Right lung (tissue), 10 donors: ENCODE measurements at places on chromosomes 2 and 18. TPM values are rescaled to one million over a fixed set of nuclear protein-coding genes. Genes with fewer than 3 reads are reported as not detected.

DNA sequence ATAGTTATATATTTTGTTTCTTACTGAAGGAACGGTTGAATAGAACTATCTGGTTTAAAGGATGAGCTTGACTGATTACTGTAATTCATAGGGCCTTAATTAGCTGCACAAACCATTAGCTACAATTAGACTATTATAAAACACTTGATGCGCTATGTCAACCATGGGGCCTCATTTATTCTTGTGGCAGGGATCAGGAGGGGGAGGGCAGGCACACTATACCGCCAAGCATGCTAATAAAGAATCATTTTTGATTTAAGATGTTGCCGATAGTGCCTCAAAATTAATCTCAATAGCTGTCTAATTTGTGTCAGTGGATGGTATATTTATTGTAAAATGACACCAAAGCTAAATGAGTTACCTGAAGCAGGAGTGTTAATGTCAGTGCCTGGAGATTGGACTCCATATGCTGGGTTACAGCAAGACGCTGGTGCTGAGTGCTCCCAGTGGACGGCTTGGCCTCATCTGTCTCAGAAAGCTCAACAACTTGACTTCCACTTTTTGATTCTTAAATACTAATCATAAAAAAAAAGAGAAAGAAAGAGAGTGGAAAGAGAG is 1007.0 kb upstream of the CELF4 start:
- no peak for DNase-seq

GRCh38 chr2:225590932-225591331 is 191.4 kb downstream of the NYAP2 start:
- DNase-seq = no peak

- DNase-seq = no peak
These were observed 152.5 kb upstream of the APCDD1 start for GRCh38 chr18:10301831-10302483.

- no peak for DNase-seq
These were observed 80.4 kb downstream of the MYOM1 start for GRCh38 chr18:3139406-3139805.

DNA sequence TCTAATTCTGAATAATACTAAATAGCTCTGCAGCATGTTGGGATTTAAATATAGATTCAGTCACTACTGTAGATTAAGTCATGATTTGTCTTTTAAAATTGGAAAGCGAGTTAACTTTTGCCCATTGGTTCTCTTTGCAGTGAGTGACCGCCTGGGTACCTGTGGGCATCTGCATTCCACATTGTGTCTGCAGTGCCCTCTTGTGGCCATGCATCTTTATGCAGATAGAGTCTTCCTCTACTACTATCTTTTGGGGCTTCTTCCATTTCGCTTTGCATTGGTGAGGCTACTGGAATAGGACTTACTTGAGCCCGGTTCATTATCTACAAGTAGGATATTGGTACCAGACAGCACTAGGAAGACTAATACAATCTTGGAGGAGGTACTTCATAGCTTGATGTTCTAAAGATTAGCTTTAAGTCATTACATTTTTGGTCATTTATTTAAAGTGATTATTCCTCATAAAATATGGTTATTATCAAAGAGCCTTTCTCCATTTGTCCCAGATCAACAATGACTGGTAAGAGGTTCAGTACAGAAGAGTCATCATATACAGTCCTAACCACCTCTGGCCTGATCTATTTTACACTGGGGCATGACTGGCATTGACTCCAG is 203.0 kb downstream of the SOCS6 start:
- DNase-seq = no peak

- DNase-seq = no peak
These were observed 16.0 kb downstream of the FAM178B start for GRCh38 chr2:96970248-96970875.

DNA sequence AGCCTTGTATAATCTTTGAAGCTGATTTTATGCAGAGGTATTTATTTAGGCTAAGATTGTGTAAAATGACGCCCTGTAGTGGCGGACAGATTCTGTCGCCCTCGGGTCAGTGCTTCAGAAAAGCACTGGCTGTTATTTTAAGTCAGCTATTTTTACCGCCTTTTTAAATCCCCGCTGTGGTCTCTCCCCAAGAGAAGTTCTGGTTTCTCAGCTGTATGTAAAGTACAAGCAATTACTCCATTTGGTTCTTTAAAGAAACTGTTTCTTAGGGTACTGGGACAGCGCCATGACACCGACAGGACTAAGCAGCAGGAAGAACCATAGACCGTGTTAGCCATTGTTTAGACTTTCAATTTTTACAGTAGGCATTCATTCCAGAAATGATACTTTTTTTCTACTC is 65.0 kb downstream of the UGGT1 start:
- no peak for DNase-seq

GRCh38 chr2:230217424-230217823 is 2.4 kb downstream of the SP110 start:
- DNase-seq = no peak

GRCh38 chr2:31090188-31090587 is 48.1 kb downstream of the GALNT14 start:
- no peak for DNase-seq

GRCh38 chr2:224775647-224776046 is 59.5 kb upstream of the CCDC195 start:
- no peak for DNase-seq

DNA sequence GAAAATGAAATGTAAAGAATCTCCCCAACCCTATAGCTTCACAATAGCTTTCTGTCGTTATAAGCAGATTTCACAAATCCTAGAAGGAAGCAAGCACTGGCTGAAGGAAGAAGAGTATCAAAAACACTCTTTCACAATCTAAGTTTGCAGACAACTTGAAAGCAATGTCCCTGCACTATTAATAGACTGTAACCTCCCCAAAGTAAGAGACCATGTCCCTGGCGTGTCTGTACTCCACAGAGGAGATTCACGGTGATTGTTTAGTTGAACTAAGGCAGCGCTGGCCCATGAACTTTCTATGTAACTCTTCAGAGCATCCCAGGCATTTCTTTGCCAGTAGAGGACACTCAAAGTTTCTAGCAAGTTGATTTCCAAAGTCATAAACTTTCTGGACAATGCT is 128.0 kb upstream of the HNRNPA3 start:
- DNase-seq = no peak

GRCh38 chr2:192126426-192126825 is 68.3 kb downstream of the TMEFF2 start:
- DNase-seq = no peak

- no peak for DNase-seq
These were observed 231.0 kb downstream of the INSIG2 start for GRCh38 chr2:118319271-118319684.

DNA sequence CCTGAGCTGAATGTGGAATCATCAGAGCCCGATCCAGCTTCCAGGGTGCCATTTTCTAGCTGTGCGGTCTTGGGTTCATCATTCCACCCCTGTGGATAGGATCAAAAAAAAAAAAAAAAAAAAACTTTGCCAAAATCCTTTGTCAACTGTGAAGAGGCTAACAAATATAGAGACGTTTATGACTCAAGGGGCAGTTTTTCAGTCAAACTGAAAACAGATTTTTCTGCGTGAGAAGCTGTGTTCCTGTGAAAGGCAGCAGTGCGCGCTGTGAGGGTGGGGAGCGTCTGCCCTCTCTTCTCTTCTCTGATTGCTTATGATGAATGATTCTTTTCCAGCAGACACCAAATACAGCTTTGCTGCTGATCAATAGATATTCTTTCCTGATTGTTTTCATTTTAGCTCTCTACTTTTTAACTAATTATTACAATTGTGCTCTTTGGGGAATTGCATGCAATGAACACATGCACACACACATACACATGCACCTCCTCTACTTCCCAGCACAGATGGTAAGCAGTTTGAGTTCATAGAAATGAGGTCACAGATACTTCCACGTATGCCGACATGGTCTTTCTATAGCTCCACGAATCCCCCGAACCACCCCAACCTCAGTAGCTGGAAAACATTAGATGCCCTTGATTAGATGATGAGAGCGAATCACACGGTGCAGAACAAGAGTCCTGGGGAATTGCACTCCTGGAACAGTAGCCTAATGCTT is 175.4 kb downstream of the NRP2 start:
- no peak for DNase-seq

- no peak for DNase-seq
These were observed 94.0 kb downstream of the GLI2 start for GRCh38 chr2:120829633-120830025.

GRCh38 chr2:218296847-218297246 is 4.5 kb upstream of the TMBIM1 start:
- no peak for DNase-seq

GRCh38 chr2:33219850-33220275 is 256.6 kb upstream of the RASGRP3 start:
- DNase-seq = no peak

GRCh38 chr2:109513749-109514588 is 99.8 kb downstream of the SEPTIN10 start:
- DNase-seq = peak; percentile 20

DNA sequence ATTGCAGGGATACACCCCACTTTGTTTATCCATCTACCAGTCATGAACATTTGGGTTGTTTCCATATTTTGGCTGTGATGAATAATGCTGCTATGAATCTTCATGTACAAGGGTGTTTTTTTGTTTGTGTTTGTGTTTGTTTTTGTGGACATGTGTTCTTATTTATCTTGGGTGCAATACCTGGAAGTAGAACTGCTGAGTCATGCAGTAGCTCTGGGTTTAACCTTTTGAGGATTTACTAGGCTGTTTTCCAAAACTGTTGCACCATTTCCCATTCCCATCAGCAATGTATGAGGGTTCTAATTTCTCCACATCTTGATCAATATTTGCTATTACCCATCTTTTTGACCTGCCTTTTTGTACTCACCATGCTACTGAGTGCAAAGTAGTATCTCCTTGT is 140.0 kb upstream of the CYP1B1 start:
- no peak for DNase-seq

DNA sequence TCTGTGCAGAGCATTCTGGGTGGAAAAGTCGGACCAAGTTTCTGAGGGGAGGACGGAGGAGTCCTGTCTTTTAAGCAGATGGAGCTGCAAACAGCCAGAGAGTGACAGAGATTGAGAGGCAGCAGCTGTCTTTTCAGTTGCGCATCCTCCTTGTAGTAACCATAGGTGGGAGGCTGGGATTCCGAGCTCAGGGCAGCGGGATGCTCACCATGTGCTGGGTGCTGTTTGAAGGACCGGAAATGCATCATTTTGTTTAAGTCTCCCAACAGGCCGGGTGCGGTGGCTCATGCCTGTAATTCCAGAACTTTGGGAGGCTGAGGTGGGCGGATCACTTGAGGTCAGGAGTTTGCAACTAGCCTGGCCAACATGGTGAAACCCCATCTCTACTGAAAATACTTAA is 93.4 kb downstream of the AGAP1 start:
- no peak for DNase-seq

- DNase-seq = no peak
These were observed 30.1 kb downstream of the C1D start for GRCh38 chr2:68032702-68033101.

- DNase-seq = no peak
These were observed 125.2 kb upstream of the LGALSL start for GRCh38 chr2:64328756-64329155.

GRCh38 chr2:8058652-8059051 is 623.2 kb upstream of the ID2 start:
- DNase-seq = no peak

- peak; percentile 68 for DNase-seq
These were observed 134.1 kb upstream of the ITGB6 start for GRCh38 chr2:160334028-160334741.

- DNase-seq = no peak
These were observed 235.1 kb downstream of the SEPTIN10 start for GRCh38 chr2:109378682-109379081.

DNA sequence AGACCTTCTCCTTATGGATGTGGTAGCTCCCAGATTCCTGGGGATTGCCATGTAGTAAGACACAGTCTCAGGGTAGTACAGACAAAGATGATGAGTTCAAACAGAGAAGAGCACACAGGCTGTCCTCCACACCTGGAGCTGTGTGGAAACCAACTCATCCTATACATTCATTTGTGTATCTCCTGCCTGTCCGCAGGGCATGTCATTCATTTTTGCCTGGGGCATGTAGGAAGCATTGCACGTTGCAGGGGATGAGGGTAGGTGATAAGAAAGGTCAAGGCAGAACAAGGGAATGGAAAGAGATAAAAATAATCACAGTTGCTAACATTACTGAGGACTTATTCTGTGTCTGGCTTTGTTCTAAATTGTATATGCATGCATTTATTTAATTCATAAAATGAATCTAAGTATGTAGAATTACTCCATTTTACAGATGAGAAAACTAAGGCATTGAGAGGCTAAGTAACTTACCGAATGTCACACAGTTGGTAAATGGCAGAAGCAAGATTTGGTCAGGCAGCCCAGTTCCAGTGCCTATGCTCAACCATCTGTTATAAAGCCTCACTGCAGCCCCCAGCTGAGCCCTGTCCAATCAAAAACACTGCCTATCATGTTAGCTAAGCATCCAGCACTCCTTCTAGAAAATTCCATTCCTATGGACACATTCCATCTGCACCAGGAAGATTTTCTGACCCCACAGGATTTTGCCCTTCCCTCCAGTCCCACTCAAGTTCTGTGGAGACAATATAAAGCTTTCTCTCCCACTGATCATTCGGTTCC is 81.0 kb downstream of the SUMO1 start:
- no peak for DNase-seq

- DNase-seq = no peak
These were observed 230.7 kb upstream of the PXDN start for GRCh38 chr2:1975060-1975459.

GRCh38 chr2:62270728-62271127 is 74.8 kb downstream of the B3GNT2 start:
- DNase-seq = no peak

DNA sequence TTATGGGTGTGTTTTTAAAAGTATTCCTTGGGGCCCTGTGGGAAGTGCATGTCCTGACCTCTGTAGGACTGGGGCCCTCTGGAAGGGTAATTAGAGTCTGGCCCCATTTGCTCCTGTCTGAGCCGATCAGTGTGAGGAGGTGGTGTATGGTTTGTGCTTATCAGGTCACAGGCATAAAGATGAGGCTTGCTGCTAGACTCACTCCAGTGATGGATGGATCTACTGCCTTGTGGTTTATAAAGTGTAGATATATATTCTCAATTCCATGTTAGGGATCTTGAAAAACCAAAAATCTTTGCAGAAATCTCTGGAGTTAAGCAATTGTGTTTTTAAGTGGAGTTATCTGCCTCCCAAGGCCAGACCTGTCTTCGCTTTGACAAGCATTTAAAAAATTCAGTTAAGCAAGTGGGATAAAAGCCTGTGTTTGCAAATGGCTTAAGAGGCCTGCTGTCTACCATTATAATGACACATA is 182.4 kb downstream of the PTPRM start:
- no peak for DNase-seq

The SLC19A3 gene
- 20.3 TPM for polyA plus RNA-seq

The CCDC121 gene
- 15.9 TPM for polyA plus RNA-seq

The DQX1 gene
- polyA plus RNA-seq = 0.37 TPM

The TSPYL6 gene
- polyA plus RNA-seq = 0.10 TPM

The HADHA gene
- 183 TPM for polyA plus RNA-seq

The SKA1 gene
- 18.1 TPM for polyA plus RNA-seq

The DPYSL5 gene
- polyA plus RNA-seq = 0.95 TPM

The RESP18 gene
- not detected for polyA plus RNA-seq

The SULT1C4 gene
- 87.0 TPM for polyA plus RNA-seq

The DOK6 gene
- polyA plus RNA-seq = 13.3 TPM

The IRS1 gene
- polyA plus RNA-seq = 33.1 TPM
